ENCODE measurements at places on chromosomes 3 and 15.

GRCh38 chr3:154247806-154248415, 76.4 kb downstream of the DHX36 start:
- DNase-seq, result no peak

DNA sequence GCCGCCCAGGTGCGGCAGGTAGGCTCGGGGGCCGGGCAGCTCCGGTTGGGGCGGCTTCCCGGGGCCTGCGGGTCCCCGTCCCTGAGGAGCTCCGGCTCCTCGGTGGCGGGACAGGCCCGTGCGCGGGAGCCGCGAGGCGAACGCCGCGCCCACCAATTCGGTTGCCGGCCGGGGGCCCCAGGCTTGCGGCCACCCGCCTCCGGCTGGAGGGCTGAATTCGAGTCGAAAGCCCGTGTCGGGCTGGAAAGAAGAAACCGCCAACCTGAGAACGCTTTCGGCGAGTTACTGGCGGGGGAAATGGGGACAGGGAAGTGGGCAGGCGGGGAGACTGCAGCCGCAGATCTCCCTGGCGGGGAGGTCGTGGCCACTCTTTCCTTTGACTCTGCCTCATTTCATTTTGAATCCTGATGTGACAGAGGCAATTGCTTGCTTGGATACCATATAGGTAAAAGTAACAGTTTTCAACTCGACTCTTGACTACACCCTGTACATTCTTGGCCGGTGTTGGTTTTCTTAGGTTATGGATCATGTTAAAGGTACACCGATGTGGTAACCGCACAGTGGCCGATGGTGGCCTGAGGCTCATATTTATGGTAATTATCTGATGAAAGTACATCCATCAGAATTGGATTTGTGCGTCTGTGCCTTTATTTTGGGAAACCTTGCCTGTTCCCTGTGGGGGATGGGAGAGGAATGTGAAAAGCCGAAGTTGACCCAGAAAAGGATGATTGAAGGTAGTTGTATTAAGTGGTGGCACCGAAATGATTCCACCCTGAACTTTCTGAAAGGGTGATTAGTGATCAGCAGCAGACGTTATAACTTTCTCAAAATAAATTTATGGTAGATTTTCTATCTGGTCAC, 1.7 kb downstream of the B3GNT5 start:
- DNase-seq, result peak; percentile 14

DNA sequence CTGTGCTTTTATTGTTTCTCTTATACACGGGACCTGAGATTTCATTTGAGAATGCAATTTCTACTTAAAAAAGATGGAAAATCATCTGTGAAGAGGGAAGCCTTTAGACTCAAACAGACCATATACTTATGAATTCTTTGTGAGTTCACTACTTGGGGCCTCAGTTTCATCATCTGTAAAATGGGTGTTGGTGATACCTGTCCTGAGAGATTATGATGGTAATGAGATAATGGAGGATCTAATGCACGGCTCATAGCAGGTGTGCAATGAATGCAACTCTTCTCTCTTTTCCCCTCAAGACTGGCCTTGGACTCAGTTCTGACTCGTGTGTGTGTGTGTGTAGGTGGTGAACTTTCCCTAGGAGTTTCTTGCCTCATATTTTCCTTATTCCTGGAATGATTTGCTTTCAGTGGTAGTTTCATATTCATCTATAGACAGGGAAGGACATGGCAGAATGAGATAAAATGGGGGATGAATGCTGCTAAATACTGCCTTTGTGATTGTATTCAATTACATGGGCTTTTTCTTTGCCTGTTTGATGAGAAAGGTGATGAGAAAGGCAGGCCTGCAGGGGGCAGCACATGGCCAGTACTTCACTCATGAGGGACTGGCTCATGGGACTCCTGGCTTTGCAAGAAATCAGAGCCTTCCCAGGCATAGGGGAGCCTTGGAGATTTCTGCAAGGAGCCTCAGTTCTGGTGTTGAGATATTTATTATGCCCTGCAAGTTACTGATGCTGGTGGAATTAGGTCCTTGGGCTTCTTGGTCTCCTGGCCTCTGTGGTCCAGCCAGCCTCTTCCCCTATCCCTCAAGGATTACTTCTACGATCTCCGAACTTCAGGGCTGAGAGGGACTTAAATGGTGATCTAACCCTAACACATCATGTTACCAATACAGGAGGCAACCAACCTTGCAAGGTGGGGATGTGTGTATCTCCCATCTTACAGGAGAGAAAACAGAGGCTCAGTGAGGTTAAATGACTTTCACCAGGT, 70.7 kb downstream of the RPLP1 start:
- peak; percentile 95 for DNase-seq

- DNase-seq, result peak; percentile 86
Observed at GRCh38 chr15:70100474-70101341, 3.0 kb upstream of the TLE3 start.

- DNase-seq, result peak; percentile 98
Observed at GRCh38 chr3:51671734-51672475, 853 bp downstream of the TEX264 start.

DNA sequence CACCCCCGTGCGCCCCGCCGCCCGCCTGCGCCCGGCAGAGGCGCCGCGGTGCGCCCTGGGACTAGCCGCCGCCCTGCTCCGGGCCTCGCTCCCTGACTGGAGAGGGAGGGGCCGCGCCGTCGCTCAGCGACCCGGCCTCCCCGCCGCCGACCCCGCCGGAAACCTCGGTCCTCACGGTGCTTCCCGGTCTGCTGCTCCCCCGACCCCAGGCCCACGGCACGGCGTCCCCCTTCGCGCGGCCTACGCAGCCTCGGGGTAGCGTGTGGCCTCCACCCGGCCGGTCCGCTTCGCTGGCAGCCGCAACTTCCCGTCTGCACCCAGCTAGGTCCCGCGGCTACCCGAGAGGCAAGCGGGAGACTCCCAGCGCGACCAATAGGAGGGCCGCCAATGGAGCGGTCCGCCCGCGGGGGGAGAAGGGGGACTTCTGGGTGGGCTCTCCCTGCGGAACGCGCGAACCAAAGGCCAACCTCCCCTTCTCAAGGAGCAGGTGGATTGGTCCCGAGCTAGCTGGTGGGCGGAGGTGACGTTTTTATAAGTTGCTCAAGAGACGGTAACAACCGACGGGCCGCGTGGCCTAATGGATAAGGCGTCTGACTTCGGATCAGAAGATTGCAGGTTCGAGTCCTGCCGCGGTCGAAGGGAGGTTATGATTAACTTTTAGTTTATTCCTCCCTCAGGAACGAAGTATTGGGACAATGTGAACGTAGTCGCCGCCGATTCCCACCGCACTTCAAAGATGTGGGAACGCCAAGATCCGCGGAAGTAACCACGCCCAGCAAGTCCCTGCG, at the start of gene POLG:
Gene POLG (minus strand): TSS at position 315 of the 788 bp plus-strand sequence. CDS start 1,070 bp downstream, outside the sequence.
- peak; percentile 100 for DNase-seq

DNA sequence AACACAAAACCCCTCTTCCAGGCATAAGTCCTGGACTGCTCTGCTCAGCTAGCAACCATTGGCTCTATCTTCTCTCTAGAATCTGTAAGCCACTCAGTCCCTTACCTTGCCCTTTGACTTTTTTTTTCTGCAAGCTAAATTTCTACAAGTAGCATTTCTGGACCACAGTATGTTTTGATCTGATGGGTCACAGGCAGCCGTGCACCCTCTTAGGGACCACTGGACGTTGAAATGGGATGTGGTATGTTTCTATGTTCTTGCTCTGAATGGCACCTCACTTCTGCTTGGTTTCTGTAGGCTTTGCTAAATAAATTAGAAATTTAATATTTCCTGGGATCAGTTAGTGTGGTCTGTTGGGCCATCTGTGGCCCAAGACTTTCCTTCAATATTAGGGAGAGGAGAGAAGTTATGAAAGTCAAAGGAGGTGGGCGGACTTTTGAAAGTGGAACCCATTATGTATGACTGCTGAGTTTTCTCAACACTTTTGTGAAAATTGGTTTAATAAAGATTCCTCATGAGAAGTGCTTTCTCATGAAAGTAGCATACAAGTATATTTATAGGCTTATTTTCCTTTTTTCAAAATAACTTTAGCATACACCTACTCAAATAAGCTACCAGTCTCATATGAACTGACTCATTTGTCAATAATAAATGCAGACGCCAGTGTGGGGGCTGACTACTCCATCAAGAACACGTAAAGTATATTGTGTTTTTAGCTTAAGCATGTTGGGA, 18.4 kb upstream of the TIPARP start:
- no peak for DNase-seq

DNA sequence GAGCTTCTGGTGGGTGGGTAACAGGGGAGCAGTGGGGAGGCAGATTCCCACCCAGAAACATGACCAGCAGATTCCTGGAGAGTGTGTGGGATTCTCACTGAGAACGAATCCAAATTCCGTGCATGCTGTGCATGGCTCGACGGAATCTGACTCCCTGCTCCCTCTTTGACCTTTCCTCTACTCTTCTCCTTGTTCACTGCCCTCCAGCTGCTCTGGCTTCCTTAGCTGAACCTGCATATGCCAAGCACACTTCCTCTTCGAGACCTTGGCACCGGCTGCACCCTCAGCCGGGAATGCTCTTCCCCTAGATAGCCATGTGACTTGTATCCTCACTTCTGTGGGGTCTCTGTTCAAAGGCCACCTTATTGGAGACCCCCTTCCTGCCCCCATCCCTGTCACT, 6.3 kb downstream of the INSYN1 start:
- no peak for DNase-seq

DNA sequence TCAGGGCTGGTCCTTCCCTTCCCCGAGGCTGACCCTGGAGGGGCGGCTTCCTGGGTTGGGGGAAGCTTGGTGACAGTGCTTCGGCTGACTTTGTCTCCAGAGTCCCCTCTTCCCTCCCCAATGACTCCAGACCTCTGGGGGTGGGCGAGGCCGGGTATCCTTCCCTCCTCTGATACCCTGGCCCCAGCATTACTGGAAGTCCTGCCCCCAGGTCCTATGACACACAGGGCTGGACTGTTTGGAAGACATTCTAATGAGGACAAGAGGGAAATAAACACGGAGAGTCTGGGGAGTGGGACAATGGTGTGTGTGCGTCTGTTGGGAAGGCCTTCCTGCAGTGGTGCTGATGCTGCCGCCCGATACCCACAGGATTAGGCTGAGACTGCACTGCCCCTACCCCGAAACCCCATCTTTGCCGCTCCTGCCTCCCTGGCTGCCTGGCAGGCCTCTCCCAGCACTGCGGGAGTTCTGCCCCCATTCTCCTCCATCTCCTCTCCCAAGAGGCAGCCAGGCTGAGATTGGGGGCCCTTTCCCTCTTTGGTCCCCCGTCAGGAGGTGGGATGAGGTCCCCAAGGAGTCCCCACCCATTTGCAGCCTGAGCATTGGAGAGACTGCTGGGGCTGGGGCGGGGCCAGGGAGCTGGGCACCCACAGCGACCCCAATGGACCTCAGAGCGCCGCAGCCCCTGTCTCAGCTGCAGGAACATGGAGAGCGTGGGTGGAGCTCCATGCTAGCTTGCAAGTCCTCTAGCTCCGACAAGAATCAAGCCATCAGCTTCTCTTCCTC, 29.7 kb upstream of the FBLN2 start:
- peak; percentile 51 for DNase-seq

DNA sequence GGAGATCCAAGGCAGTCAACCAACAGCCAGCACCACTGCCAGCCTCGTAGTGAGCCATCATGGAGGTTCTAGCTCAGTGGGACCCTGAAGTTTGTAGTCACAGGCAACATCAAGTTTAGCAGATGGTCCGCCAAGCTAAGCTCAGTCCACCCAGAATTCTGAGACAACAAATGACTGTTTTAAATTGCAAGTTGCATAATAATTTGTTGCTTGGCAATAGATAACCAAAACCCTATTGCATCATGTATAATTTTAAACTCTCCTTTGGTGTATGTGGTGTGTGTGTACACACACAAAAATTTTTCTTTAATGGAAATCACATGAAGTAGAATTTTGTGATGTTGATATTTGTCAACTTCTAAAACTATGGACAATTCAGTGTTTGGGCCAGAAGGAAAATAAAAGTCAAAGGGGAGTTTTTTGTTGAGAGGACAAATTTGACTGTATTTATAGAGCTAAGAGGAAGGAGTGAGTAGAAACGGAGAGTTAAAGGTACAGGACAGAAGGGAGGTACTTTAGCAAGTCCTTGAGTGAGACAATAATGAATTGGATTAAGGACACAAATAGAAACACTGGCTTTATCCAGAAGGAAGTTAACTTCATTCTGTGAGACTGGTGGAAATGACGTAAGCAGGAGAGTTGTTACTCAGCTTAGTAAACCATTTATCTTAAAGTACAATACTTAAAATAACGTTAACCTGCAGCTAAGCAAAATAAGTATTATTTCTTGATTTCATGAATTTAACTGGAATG, 83.6 kb downstream of the NCEH1 start:
- no peak for DNase-seq

Measured in osteoblast (primary cell).